NCI-H748 treated with DMSO at 0.1 percent for 48 hours (cell line): ENCODE measurements at places on chromosomes 11 and 22.

- no peak for DNase-seq
Measured at GRCh38 chr11:28448186-28448585, 340.0 kb downstream of the METTL15 start.

- no peak for DNase-seq
Measured at GRCh38 chr22:21000207-21000986, 1.5 kb downstream of the THAP7 start.

DNA sequence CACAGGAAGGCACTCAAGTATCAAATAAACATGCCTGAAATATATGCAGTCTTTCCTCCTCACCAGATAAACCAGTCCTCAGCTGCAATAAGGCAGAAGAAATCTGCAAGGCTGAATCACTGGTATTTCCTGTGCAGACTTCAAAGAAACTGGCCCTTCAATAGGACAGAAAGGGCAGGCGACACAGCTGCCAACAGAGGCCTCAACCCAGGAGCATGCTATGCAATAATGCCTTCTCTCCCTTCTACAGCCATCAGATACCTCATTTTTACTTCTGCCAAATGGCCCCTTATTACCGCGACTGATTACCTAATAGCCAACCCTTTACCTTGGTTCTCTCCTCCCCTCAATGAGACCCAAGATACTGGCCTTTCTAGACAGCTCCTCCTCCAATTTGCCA lies 8.0 kb downstream of the NUMA1 start:
- DNase-seq, result no peak

- no peak for DNase-seq
Measured at GRCh38 chr11:76671626-76672309, 1.2 kb upstream of the LRRC32 start.

DNA sequence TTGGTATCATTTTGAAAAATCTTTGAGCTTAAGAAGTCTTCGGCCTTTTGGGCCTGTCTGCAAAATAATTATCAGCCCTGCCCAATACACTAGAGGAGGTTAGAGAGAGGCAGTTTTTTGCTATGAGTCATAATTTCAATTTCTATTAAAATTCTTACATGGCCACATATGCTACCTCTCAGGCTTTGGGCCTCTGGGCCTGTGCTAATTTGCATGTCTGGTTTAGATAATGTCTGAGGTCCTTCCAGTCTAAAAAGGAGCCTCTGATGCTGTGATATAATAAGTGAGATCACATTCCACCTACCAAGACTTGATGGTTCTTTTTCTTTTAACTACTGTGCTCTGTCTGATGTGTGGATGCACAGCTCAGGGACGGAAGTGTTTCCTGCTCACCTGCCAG lies 70.8 kb downstream of the KCNJ1 start:
- DNase-seq, result no peak

- DNase-seq, result no peak
Measured at GRCh38 chr22:25898707-25899365, 156.8 kb downstream of the MYO18B start.

DNA sequence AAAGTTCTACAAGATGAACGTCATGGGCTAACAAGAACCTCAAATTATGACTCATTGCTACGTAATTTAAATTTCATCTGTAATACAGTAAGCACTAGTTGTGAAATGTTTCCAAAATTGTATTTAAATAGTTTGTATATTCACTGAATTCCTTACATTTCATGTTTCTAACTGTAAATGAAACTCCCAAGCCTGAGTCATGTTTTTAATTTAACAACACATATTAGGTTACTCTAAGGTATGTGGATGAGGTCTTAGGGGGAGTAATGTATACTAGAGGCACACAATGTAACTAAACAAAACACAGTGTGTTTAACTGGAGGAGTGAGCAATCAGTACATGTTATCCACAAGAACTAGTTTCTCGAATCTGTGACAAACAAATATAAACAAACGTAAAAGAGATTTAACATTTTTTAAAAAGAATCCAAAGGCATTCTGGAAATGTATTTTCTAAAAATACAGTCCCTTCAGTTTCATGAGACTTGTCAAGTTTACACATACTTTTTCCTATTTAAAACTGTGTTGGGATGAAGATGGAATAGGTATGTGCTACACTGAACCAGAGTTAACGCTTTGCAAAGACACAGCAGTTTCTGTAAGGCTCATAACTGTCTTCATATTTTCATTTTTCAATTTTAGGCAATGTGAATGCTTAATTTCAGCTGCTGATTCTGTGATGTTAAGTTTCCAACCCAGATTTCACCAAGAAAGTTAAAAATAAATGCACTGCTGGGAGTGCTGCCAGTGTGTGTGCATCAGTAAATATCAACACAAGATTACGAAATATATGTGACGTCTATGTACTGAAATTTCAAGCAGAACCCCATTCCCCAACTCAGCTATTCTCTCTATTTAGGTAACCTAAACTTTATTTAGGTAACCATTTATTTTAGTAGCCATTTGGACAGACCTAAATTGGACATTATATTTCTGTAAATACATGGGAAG lies 52.6 kb downstream of the PITPNB start:
- DNase-seq, result no peak

DNA sequence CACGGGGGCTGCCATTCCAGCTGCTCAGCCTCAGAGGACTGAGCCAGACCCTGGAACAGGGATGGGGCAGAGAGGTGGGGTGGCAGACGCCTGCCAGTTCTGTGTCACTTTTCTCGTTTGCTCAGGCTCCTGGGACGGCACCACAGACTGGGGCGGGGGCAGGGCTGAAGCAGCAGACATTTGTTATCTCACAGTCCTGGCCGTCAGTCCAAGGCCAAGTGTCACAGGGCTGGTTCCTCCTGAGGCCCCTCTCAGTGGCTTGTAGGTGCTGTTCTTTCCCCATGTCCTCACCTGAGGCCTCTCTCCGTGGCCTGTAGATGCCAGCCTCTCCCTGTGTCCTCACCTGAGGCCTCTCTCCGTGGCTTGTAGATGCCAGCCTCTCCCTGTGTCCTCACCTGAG lies 24.7 kb downstream of the TPCN2 start:
- no peak for DNase-seq

GRCh38 chr22:46087816-46088277 lies 62.5 kb upstream of the PPARA start:
- no peak for DNase-seq

DNA sequence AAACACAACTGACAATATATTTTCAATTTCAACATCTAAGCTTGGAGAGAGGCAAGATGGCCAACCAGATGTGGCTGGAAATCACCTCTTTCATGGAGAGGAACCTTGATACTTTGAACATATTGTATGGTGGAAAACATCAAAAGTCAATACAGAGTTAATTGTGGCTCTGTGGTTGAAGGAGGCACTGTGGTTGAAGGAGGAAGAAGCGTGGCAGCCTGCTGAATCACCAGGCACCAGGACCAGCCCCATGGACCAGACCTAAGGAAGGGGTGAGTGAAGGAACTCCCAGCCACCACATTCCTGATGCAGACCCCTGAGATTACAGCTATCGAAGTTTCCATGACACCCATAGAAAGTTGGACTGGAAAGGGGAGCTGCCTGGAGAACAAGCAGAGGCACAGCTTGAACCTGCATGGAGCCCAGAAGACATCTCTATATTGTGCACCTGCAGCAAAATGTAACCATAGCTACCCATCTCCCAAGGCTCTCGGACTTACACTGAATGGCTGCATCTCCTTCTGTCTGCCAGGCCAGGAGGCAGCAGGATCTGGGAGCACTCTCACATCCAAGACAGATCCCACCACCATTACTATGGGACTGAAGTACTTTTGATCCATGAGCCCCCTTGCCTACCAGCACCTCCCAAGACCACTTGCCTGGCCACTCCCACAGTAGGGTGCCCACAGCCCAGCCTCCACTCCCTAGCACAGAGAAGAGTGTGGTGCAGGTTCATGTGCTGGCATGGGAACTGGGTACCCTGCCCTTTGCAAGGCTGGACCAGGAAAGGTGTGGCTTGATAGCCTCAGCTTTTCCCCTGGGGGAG lies 79.8 kb upstream of the SC5D start:
- DNase-seq, result no peak

GRCh38 chr11:127564810-127565209 lies 564.2 kb upstream of the KIRREL3 start:
- no peak for DNase-seq

DNA sequence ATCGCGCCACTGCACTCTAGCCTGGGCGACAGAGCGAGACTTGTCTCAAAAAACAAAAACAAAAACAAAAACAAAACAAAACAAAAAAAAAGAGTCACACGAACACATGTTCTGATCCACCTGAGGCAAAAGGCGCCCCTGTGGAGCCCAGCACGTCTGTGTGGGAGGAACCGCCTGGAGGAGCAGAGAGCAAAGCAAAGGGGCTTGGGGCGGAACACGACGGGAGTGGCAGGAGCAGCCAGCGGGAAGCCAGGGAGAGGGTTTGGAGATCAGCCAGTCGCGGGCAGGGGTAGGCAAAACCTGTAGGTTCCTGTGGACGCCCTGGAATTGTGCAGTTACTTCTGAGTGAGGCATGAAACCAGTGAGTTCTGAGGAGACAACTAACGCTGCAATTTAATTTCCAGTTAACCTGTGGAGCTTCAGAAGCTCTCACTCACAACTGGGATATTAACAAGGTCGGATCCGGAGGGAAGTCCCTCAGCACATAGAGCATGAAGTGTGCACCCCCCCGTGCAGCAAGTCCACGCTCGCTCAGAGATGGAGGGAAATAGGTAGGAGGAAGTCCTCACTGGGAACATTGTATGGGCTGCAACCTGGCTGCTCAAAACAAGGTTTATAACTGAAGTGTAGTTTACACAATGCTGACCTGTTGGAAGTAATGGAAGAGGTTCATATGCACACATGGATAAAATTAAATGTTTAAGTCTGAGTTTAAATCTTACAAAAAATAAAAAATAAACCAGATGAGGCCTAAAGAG lies 13.2 kb upstream of the USP18 start:
- no peak for DNase-seq

DNA sequence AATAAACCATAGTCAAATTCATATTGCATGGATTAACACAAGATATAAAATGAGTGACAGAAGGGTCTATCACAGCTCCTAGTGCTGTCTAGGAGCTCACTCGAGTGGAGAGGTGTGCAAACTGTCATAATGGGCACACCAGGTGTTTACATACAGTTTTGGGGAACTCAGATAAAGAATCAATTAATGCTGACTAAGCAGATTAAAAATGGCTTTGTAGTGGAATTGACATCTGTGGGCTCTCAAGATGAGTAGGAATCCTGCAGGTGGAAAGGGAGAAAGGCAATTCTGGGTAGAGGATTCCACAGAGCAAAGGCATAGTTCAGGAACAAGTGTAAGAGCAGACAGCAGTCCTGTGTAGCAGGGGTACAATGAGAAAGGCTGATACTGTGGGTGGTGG lies 496.2 kb upstream of the CCDC90B start:
- DNase-seq, result no peak

DNA sequence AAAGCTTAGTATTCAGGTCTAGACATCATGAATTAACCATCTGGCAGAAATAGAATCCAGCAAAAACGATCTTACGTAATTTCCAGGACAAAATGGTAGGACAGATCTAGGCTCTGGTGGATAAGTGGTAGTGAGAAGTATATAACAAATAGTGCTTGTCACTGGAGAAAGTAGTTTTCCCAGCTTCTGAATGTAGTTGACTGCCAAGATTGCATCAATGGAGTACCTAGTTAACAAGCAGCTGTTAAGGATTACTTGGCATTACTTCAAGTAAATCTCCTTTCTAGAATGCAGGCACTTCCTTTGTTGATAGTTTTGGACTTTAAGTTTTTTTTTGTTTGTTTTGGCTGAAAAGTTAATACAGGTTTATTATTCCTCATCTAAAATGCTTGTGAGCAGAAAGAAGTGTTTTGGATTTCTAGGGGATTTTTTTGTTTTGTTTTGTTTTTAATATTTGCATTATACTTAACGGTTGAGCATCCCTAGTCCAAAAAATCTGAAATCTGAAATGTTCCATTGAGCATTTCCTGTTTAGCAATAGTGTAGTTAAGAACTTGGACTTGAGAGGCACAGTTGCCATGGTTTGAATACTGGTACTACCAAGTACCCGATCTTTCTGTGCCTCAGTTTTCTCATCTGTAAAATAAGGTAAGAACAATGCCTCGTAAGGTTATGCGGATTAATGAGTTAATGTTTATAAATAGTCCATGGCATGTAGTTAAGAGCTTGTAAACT lies 20.3 kb downstream of the FAM118B start:
- no peak for DNase-seq

GRCh38 chr11:8826139-8826786 lies 84.7 kb upstream of the AKIP1 start:
- DNase-seq, result no peak

DNA sequence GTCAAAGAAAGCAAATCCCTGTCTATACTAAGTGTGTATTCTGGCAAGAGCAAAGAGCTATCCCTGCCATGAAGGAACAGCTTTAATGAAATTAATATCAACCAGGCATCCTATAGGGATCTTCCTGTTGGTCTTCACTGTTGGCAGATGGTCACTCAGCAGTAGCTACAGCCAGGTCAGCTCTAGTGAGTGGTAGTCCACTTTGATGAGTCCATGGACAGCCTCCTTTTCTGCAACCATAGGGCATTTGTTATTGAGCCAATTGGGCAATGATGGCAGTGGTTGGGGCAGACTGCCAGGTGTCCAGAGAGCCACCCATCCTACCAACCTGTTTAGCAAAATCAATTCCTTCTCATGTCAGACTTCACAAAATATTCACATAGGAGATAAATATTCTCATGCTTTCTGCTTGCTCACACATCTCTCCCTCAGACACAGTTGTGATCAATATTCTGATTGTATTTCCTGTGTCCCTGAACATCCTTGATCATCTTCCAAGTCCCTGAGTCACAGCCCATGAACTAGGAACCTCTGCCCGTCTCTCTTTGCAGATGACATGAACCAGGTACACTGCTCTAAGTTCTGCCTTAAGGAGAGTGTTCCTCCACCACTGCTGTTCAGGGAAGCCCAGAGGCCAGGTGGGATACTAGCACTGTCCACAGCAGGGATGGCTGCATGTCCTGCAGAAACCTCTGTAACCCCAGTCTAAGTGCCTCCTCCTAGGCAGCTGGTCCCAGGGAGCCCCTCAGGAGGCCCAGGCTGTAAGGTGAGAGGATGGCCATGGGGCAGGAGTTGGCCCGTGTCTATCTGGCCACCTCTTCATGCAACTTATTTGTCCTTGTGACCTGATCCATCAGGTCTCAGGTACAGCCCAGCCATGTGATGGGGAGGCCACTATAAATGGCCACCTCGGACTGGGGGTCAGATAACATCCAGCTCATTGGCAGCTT lies 74.2 kb upstream of the IGLL5 start:
- DNase-seq, result no peak

DNA sequence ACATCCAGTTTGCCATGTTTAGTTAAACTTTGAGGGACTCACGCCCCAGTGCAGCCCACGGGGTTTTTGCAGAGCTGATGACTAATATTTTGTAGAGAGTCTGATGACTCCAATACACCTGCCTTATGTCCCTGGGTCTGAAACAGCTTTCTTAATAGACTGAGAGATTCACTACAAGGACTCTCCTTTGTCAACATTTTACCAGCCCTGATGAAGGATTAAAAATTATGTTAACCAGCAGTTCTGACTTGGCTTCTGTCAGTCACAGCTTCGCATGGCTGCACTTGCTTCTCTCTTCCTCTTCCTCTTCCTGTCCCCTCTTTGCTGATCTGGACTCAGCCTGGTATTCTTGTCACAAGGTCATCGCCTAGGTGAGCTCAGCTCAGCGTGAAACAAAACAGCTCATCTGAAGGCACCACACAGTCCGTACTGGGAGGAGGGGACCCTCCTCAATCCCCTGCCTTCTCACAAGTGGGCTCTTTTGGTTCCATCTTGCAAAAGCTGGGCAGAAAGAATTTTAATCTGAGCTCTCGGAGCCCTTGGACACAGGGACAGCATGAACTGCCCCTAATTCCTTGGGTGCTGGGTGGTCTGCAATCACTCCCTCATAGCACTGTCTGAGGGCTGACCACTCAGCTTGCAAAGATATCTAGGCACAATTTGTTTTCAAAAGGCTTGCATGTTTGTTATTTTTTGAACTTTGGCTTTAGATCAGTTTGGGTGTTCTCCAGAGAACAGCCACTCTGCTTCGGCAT lies 38.1 kb upstream of the POU2AF1 start:
- DNase-seq, result no peak
